NCI-H1436 treated with DMSO at 0.1 percent for 48 hours (cell line): ENCODE measurements at places on chromosomes 1 and 21.

DNA sequence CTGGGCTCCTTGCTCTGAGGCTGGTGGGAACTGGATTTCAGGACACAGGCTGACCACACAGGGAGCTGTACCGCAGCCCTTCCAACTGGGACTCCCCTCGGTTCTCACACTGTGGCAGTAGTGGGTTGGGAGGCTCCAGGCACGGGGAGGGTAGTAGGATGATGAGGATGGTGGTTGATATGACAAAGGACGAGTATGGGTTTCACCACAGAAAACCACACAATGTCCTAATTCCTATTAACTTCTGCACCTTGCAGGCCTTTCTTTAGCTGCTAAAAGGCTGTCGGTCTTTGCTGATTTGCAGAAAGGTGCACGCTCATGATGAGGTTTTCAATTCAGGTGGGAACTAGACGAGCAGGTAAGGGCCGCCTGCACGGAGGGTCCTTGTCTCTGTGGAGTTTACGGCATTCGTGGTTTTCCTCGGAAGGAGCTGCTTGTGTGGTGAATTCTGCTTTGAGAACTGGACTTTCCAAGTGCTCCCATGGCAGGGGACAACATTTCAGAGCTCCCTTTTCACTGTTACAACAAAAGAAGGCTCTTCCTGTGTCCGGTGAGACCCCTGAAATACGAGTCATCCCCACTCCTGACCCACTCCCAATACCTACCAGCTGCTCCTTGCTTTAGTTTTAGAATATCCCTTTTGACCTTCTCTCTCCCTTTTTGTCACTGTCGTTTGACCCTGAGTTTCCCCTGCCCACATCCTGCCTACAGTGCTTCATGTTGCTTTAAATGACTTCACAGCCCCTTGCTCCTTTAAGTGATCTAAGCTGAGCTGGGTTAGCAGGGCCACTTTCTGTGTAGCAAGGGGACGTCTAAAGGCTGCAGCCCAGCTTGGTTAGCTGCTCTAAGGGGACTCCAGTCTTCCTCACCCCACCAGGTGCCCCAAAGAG, 125.1 kb downstream of the MRPS6 start:
- DNase-seq = no peak

GRCh38 chr1:93042187-93043056, 36.7 kb upstream of the MTF2 start:
- no peak for DNase-seq

DNA sequence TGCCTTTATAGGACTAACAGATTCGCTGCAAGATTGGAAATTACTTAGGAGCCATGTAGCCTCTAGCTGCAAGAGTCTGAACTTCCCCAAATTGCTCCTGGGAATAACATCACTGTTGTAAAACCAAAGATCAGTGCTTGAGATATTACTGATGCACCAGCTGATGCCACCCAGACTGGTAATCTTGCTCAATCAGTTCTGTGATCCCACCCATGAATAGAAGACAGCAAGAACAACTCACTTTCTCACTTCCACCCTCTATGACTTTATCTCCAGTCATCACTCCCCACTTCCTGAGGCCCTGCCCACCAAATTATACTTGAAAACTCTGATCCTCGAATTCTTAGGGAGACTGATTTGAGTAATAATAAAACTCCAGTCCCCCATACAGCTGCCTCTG, 1011.1 kb downstream of the PLA2G4A start:
- DNase-seq = no peak

DNA sequence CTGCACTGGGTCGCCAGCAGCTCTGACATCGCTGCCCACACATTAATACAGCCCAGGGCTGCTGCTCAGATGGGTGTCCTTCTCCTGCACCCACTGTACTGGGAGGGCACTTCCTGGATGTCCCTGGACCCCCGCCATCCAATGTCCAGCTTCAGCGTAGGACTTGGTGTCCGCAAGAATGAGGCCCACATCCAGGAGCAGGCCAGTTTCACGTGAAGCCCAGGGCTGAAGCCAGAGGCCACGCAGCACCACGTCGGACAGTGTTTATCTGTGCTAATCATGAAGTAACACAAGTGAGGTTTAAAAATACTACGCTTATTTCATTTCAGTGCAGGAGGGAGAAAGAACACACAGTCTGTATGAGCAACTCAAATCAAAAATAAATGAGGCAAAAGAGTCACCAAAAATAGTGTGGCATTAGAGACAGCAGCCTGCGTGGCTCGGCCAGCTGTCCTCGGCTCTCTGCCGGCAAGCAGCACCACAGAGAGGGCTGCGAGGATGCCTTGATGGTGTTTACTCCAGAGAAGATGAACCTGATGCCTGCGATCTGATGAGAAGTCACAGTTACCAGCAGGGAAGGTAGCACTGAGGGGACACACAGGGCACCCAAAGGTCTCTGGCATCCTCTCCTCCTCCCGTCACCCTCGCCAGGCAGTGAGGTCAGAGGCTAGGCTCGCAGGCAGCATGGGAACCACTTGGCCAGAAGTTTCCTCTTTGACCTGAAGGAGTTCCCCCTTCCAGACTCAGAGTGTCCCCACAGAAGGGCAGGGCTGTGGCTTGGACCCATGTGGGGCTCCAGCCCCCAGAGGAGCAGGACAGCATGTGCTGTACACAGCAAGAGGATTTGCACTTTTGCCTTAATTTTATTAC, 22.1 kb upstream of the NPHP4 start:
- DNase-seq = no peak

DNA sequence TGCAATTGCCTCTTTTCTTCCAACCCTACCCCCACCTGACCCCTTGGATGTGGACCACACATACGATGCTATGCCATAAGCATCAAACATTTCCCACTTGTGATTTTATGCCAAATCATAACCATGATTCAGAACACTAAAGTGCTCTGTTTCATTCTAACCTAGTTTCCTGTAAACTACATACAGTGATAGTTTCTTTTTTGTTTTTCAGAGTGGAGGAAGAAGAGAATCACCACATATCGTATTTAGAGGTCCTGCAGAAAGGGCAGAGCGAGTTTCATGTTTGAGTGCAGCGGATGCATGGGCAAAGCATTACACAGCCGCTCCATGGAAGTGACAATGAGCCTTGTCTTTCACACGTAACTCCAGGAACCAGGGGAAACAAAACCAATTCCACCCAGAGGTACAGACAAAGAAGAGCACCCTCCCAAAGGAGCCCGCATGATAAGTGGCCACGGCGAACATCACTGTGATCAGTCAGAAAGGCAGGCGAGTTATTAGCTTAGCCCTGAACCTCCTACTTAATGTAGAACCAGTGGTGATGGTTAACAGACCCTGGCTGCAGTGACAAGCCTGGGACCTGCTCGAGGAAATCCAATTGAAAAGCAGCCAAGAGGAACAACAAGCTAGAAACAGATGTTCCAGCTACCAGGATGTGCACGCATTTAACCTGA, 64.0 kb upstream of the ZNF281 start:
- no peak for DNase-seq

GRCh38 chr1:53372501-53372951, 44.7 kb upstream of the LRP8 start:
- DNase-seq = no peak

GRCh38 chr1:15259622-15260007, 12.6 kb downstream of the FHAD1 start:
- no peak for DNase-seq

- no peak for DNase-seq
Measured at GRCh38 chr1:217369271-217369981, 261.5 kb downstream of the GPATCH2 start.

DNA sequence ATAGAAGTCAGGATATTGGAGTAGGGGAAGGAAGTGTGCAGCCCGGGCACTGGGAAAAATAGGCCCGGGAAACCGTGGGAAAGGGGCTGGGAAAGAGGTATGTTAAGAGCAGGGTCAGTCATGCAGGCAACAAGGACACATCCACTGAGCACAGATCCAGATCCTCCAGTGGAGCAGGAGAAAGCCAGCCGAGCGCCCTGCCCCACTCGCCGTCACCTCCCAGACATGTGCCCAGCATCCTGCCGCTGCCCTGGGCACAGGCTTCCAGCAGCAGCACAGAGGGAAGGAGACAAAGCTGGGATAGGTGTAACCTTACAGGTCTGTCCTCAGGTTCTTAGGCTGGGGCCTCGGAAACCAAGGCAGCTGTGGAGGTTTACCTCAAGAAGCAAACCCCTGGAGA, 64.2 kb downstream of the FAM163A start:
- no peak for DNase-seq

GRCh38 chr1:100721526-100722207, 2.1 kb downstream of the VCAM1 start:
- DNase-seq = no peak

GRCh38 chr1:29043274-29043965, 80.3 kb downstream of the TMEM200B start:
- no peak for DNase-seq

DNA sequence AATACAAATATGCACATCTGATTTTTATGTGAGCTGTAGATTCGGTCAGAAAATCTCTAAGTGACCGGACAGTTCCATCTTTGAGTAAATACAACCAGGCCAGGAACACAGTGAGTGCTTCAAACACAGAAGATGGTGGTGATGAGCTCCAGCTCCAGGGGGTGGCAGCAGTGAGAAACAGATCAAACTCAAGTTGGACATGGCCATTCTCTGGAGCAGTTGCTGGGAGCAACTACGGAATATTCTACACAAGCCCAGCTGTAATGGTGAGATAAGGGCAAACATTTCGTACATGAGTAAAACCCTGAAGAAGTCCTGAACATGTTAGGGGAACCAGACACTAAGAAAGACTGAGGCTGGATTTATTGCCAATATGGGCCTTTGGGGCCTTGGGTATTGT, 100.7 kb downstream of the BARHL2 start:
- DNase-seq = no peak

DNA sequence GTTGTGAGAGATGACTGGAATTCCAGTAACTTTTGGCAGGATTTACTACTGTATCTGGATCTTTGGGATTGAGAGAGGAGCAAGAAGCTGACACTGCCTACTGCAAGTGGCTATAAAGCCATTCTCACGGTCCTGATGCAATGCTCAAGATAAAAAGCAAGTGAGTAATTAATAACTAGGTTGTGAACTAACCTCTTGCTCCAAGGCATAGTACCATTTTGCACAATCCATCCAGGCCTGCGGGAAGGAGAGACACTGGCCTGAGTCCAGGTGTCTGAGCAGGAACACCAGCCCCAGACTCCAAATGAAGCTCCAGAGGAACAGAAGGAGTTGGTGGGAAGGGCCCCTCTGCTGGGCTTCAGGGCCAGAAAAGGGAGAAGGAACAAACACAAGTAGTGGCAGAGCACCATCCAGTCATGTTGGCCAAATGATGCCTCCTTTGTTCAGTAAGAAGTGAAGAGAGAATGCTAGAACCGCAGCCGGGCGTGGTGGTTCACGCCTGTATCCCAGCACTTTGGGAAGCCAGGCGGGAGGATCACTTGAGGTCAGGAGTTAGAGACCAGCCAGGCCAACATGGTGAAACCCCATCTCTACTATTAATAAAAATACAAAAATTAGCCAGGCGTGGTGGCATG, 9.9 kb upstream of the SLC45A3 start:
- no peak for DNase-seq

DNA sequence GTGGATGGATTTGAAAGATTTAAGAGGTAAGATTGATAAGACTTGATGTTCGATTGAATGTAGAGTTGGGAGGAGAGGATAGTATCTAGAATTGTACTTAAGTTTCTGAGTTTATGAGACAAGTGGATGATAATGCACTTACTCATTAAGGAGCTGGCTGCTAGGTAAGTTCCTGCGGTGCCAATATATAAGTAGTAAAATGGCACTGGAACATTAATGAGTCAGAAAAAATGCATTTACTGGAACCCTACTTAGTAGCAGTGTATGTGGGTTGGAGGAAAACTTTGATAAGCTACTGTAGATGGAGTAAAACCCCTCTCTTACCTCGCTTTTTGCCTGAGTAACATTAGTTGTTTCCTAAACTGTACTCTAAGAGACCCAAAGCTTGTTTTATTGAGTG, 68.2 kb downstream of the ZFYVE9 start:
- DNase-seq = no peak

GRCh38 chr1:71427066-71427465, 346.2 kb upstream of the ZRANB2 start:
- DNase-seq = no peak

- DNase-seq = no peak
Measured at GRCh38 chr21:35855484-35855883, 204.8 kb downstream of the SETD4 start.

- DNase-seq = no peak
Measured at GRCh38 chr1:150076066-150076465, 8.5 kb downstream of the VPS45 start.

DNA sequence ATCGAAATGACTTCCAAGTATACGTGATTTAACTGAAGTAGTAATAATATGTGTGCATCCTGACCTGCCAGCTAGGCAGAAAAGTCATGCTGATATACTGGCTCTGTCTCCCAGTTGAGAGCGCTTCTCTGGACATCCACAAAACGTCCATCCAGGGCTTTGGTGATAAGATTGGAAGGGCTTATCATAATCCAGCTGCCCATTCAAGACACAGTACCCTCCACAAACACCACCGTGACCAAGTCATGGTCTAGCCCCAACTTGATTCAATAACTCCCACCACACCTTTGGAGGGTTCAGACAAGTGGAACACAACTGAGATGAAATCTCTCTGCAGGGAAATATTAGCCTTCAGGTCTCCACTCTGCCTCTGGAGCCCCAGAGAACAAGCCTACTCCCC, 76.2 kb downstream of the CD46 start:
- DNase-seq = no peak

DNA sequence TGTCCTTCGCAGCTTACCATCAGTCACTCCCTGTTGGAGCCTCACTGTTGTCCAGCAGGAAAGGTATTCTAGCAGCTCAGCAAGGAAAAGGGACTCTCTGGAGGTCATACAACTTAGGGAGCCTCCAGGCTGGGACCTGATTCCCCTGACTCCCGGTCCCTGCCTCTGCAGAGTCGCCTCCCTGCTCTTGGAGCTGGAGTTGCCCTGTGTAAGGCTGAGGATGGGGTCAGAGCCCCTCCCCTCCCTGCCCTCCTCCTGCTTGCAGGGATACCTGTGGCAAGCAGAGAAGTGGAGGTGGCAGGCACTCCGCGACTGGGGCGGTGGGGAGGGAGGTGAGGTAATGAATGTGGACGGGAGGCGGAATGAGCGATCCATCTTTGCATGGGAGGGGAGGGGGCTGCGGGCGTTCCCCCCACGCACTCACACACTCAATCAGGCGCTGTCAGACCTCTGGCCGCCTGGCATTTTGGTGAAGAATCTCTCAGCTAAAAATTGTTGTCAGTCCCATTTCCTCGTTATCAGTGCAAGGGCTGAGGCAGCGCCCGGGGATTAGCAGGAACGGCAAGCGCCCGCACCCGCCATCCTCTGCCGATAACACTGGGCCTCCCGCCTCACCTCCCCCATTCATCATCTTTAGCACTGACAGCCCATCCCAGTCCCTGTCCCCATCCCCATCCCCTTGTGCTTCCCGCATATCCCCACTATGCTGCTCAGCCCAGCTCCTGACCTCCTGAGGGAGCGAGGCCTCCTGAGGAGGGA, 64.3 kb downstream of the TMEM53 start:
- DNase-seq = no peak

- no peak for DNase-seq
Measured at GRCh38 chr1:25167269-25168192, 64.8 kb downstream of the SYF2 start.

DNA sequence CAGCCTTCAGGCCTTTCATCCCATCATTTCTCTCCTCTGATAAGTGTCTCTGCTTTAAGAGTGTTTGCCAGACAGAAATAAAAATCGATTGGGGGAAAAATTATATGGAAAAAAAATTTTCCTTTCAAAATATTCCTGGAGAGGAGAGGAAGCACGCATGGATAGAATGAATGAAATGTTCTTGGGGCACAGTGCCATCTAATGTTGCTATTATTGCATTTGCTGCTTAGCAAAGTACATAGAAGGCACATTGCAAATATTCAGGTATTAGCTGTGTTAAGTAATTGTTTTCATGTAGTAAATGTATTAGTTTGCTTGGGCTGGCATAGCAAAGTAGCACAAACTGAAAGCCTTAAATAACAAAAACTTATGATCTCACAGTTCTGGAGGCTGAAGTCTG, 18.1 kb downstream of the B3GALT5 start:
- DNase-seq = no peak
